ENCODE measurements at places on chromosomes 5 and 9.

DNA sequence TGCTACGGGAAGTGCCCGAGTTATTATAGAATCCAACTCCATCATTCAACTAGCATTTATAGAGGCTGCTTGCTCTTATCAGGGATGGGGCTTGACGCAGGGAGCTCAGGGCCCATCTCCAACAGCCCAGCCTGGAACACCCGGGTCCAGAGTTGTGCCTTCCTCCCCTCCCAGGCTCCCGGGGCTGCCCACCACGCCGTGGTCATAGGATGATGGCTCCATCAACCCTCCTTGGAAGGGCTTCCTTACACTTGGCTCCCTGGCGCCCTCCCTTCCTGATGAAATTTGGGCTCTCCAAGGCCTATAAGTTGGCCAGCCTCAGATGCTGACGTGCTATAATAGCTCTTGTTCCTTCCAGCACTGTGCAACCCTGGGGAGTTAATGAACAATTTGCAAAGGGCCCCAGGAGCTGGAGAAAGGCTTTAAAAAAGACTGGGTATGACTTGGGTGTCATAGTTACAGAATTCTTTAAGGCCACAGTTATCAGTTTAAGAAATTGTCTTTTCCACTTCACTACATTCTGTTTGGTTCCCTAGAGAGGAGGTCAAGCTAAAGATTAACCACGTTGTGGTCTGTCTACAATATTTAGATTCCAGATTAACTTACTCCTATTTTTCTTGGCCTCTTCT, 42.5 kb upstream of the GADD45G start:
- no peak for DNase-seq

- DNase-seq: no peak
Measured at GRCh38 chr5:168961681-168962080, 339.3 kb downstream of the SLIT3 start.

DNA sequence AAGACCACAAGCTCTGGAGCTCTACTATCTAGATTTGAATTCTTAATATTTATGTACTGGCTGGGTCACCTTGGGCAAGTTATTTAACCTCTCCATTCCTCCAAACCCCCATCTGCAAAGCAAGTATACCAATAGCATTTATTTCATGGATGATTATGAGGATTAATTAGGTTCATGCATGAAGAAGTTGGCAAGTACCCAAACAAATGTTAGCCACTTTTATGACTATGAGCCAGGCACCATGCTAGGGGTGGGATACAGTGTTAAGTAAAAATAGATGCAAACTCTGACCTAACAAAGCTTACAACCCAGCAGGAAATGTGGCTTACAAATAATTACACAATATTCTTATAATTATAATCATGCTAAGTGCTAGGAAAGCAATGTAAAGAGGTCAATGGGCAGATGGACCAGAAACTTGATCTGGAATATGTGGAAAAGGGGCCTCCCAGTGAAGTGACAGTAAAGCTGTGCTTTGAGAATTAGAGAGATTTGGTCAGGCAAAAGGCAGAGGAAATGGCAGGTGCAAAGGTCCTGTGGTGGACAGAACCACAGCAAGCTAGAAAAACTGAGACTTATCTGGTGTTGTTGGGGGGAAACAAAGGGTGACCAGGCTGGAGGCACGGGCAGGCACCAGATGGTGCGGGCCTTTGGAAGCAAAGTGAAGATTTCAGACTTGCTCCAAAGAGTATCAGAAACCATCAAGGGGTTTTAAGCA, 525.2 kb upstream of the TRPC7 start:
- no peak for DNase-seq

- DNase-seq: peak; percentile 92
Measured at GRCh38 chr9:134325813-134326723, at the start of gene RXRA. TSS of gene RXRA (plus strand) at chr9:134326455. CDS start at chr9:134326632, 177 bp downstream.

- DNase-seq: no peak
Measured at GRCh38 chr5:59685793-59686192, 207.7 kb downstream of the PDE4D start.

DNA sequence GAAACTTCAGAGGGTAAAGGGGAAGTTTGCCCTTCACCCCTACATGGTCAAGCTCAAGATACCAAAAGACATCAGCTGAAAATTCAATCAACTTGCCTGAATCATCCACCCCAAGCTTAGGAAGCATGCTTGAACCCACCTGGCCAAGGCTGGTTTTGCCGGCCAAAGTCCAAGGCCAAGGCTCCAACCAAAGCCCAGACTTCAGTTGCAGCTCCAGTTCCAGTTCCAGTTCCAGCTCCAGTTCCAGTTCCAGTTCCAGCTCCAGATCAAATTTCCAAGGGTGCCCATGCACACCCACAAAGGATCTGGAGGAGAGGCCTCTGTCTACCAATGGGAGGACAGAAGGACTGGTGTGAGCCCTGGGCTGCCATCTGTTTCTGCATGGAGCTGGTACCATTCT, 4.6 kb upstream of the SERINC5 start:
- DNase-seq: no peak

DNA sequence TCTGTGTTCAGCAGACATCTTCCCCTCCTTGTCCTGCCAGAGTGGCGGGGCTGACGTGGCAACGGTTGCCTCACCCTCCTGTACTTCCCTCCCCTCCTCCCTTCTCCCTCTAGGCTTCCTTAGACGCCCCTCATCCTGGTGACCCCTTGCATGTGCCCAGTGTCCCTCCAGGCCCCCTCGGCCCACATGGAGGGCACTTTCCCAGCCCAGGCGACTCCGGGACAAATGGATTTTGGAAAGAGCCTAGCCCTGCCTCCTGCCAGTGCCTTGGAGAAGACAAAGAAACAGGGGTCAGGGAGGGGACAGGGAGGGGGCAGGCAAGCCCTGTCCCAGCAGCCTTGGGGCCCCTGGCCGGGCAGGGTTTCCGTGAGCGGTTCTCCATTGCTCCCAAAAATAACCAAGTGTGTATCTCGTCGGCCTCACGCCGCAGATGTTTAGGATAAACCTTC, 38.3 kb upstream of the NEURL1B start:
- no peak for DNase-seq

DNA sequence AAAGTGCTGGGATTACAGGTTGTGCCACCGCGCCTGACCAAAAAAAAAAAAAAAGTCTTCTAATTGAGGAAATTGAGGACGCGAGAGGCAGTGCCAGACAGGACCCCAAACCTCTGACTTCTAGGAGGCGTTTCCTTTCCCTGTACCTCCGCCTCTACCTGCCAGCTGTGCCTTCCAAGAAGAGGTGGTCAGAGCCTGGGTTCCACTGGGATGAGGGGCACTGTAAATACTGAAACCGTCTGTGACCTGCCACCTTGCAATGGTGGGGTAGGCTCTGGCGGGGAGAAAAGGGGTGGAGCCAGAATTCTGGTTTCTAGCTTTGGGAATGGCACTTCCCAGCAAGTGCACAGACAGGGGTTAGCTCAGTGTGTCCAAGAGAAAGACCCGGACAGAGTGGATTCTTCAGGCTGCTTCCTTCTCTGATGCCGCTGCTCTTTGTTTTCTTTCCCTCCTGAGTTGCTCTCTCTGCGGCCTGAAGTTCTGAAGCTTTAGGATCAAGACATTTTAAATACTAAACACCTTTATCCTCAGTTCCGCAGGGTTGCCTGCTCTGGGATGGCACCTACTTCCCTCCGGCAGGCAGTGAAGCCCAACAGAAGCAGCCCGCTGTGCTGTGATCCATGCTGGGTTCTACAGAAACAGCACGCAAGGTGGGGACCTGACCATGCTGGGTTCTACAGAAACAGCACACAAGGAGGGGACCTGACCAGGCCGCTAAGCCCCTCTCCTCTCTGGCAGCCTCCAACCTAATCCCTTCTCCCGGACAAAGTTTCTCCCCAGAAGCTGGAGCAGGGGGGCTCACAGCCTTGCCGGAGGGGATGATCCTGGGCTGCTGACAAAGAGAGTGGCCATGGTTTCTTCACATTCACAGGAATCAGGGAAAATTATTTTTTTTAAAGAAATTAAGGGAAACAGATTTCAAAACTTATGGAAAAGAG, 65.2 kb downstream of the OTULIN start:
- DNase-seq: no peak

DNA sequence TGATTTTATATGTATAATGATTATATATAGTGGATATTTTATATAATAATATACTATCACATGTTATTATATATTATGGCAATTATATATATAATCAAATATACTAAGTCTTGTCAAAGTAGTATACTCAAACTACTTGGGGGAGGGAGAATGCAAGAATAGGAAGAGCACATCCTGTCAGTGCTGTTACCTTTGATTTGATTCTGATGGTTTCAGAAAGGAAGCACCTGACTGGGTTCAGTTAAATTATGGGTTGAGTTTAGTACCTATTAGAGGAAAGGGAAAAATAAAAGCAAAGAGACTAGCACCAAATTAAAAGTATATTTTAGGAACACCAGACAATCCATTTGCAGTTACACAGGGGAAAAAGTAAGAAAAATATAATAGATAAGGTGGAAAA, 107.6 kb downstream of the GRIA1 start:
- DNase-seq: no peak

- no peak for DNase-seq
Measured at GRCh38 chr9:70589571-70590314, 175.3 kb upstream of the KLF9 start.

GRCh38 chr5:151144275-151144674, 13.3 kb downstream of the ANXA6 start:
- DNase-seq: no peak

DNA sequence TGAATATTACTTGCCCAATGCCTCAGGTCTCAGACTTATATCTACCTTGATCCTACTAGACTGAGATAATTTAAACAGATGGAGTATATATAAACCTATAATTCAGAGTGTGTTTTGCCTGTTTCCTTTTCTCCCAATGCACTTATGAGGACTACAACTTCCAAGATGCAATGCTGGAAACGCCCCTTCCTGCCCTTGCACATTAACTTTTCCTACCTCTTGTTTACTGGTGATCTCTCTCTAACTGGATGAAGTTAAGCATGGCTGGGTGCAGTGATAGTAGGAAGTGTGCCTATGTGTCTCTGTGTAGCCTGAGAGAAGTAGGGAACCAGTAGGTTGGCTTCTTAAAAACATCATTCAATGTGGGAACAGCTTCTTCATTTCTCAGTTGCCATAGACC, 115.2 kb downstream of the SVEP1 start:
- no peak for DNase-seq

Data from Peyer's patch (tissue), 4 donors.